ENCODE measurements at places on chromosomes 6 and 20. TPM values are rescaled to one million over a fixed set of nuclear protein-coding genes. Genes with fewer than 3 reads are reported as not detected.

TMEM14C gene
- total RNA-seq = 93.4 TPM

RIMS1 gene
- total RNA-seq = 15.7 TPM

IL17A gene
- total RNA-seq = not detected

PSORS1C1 gene
- under 0.01 TPM for total RNA-seq

OVOL2 gene
- not detected for total RNA-seq

FAM184A gene
- total RNA-seq = 10.4 TPM

LMBRD1 gene
- total RNA-seq = 44.4 TPM

GPANK1 gene
- total RNA-seq = 16.2 TPM

OTOR gene
- not detected for total RNA-seq

MEP1A gene
- not detected for total RNA-seq

SPATS1 gene
- total RNA-seq = not detected

IFT52 gene
- total RNA-seq = 45.4 TPM

RFX6 gene
- total RNA-seq = not detected

NHSL1 gene
- total RNA-seq = 25.1 TPM

UBE2C gene
- 10.4 TPM for total RNA-seq

WDR27 gene
- total RNA-seq = 24.5 TPM

HCK gene
- total RNA-seq = 8.4 TPM
